Cardiac septum (tissue), 1 donor: ENCODE measurements at places on chromosomes 5 and 9. TPM values are rescaled to one million over a fixed set of nuclear protein-coding genes. Genes with fewer than 3 reads are reported as not detected.

SLC26A2 gene
- 5.8 TPM for total RNA-seq

PCDHA9 gene
- 0.03 TPM for total RNA-seq

PPIC gene
- 40.0 TPM for total RNA-seq

IFNA2 gene
- not detected for total RNA-seq

PRUNE2 gene
- 19.9 TPM for total RNA-seq

SHOC1 gene
- not detected for total RNA-seq

TMC1 gene
- total RNA-seq = 0.27 TPM

HK3 gene
- 4.3 TPM for total RNA-seq

ENG gene
- 244 TPM for total RNA-seq

LHX2 gene
- total RNA-seq = 0.19 TPM

CAMK4 gene
- 0.48 TPM for total RNA-seq

ELAVL2 gene
- total RNA-seq = 0.32 TPM
